ENCODE measurements at places on chromosomes 7 and 10. TPM values are rescaled to one million over a fixed set of nuclear protein-coding genes. Genes with fewer than 3 reads are reported as not detected.

SLC18A3 gene
- not detected for total RNA-seq

EPO gene
- total RNA-seq: not detected

LRRTM3 gene
- total RNA-seq: not detected

DNA sequence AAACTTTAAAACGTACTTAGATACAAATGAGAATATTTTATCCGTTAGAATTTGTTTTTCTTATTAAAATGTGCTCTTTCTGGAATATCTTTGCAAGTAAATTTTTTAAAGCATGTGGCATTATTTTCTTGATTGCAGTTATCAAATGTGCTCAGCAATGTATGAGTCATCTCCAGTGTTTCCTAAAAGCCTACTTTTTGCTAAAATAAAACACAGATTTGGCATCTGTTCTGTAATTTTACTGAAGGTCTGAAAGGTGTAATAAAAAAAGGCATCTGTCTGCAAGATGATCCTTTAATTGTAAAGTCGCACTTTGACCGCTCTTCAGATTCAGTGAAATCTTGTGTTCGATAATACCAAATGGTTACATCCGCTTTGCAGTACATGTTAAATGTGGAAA, 3.4 kb downstream of the GNAT3 start:
- DNase-seq: no peak

- DNase-seq: no peak
These were observed 167.0 kb upstream of the PITRM1 start for GRCh38 chr10:3339531-3339950.

- peak; percentile 44 for DNase-seq
These were observed 7.5 kb upstream of the RBP3 start for GRCh38 chr10:47340608-47341170.

GRCh38 chr10:87058171-87058570, 36.5 kb downstream of the GLUD1 start:
- no peak for DNase-seq

DNA sequence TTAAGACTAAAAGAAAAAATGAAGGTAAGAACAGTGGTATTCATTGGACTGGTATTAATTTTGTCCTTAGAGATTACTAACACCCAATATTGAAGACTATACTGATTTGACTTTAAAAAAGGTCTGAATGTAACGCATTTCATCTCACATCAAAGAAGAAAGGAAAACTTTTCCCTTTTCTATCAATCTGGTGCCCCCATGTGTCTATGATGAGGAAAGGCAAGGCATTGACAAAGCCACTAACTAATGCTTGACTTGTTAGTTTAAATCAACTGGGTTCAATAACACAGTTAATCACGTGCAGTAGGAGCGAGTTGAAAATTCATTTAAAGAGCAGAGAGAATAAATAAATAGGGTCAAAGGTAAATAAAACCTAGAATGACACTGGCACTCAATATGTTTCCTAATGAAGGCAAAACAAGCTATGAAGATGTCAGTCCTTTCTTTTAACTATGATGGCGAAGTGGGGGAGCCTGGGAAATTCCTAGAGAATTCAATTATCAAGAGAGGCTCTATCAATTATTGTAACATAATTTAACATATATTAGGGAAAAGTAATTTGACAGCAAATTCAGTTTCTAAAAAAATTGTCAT, 180.9 kb downstream of the ANK3 start:
- no peak for DNase-seq

- no peak for DNase-seq
These were observed 56.4 kb downstream of the AP3M1 start for GRCh38 chr10:74094231-74094630.

DNA sequence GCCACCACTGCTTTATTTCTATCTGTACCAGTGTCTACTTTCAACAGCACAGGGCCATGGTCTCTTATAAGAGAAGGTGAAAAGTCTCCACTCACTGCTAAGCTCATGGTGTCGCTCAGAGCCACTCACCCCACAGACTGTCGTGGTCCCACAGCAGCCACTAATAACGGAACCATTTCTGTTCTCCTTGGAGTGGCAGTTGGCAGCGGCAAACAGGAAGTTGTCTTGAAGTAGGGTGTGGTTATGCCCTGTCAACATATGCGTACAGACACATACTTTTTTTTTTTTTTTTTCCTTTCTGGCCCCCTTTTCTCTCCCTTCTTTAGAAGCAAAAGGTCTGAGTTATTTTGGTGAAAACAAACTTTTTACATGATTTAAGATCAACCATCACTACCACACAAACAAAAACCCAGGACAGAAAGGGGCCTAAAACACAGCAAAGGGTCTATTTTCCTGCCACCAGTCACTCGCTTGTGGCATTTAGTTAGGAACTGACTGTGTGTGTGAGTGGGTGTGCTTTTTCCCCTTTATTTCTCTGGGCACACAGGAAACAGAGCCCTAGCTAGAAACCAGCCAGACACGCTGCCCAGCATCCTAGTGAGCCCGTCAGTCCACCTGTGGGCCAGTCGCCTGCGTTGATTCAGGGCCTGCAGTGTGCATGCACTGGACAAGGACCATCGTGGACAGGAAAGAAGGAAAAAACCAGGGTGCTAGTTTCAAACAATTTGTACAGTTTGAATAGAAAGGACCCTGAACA, 96.7 kb upstream of the EFCAB10 start:
- peak; percentile 70 for DNase-seq

- no peak for DNase-seq
These were observed 57.5 kb upstream of the SP4 start for GRCh38 chr7:21370283-21370982.

DNA sequence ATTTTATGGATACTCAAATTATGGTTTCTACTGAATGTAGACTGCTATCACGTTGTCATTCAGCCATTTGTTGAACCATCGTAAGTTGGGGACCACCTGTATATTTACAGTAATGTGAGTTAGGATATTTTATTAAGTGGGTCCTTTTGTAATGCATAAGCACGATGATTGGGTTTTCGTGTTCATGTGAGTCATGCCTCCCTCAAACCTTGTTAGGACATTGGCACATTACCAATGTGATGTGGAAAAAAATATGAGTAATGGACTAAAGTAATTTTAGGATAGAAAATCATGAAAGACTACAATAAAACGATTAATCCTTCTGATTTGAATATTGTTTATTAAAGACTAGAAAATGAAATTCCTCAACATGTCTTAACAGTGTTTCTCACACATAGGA, 8.7 kb downstream of the SMC3 start:
- DNase-seq: no peak

DNA sequence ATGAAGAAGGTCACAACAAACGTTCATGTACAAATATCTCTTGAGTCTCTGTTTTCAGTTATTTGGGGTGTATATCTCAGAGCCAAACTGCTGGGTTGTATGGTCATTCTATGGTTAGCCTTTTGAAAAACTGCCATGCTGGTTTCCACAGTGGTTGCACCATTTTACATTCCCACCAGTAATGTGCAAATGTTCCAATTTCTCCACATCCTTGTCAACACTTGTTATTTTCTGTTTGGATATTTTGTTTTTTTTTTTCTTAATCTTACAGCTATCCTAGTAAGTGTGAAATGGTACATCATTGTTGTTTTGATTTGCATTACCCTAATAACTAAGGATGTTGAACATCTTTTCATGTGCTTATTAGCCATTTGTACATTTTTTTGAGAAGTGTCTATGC, 13.0 kb upstream of the C1GALT1 start:
- DNase-seq: no peak

GRCh38 chr7:88014581-88014980, 80.5 kb downstream of the ADAM22 start:
- no peak for DNase-seq

GRCh38 chr10:11587722-11588259, 23.7 kb downstream of the USP6NL start:
- DNase-seq: no peak

- DNase-seq: no peak
These were observed 422.3 kb downstream of the TCERG1L start for GRCh38 chr10:130889240-130889639.

DNA sequence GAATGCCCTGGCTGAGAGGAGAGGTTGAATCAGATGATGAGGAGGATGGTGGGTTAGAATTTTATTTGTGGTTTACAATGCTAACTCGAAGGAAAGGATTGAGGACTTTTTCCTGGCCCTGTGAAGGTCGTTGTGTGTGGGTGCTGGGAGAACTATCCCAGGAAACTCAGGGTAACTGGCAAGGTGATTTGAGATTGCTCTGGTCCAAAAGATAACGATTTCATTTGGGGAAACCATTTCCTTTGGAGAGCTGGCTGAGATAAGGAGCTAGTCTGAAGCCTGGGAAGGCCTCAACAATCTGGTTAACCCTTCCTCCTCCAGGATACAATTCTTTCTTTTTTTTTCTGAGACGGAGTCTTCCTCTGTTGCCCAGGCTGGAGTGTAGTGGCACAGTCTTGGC, 33.0 kb downstream of the HK1 start:
- no peak for DNase-seq

- no peak for DNase-seq
These were observed 474.7 kb downstream of the ANKRD7 start for GRCh38 chr7:118699222-118699621.
